GM13977 (cell line): ENCODE measurements at places on chromosomes 13 and 19.
A peak's percentile ranks its signal among the peaks of the same experiment; 100 is the strongest.

- DNase-seq, result no peak
Measured at GRCh38 chr19:19217099-19217498, 5.3 kb downstream of the NCAN start.

GRCh38 chr19:11138601-11139300 is 16.8 kb downstream of the SPC24 start:
- DNase-seq, result no peak

DNA sequence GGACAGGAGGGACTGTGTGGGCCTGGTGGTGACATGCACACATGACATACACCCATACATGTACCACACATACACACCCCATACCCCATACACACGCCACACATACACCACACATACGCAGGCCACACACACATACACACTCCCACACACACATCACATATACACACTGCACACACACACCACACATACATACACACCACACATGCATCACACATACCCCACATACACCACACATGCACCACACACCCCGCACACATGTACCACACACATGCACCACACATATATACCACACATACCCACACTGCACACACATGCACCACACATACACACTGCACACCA is 76.5 kb upstream of the KCTD15 start:
- DNase-seq, result no peak

- DNase-seq, result no peak
Measured at GRCh38 chr13:112342841-112343361, 33.3 kb upstream of the SPACA7 start.

- no peak for DNase-seq
Measured at GRCh38 chr13:48633700-48634099, 20.0 kb upstream of the CYSLTR2 start.

- DNase-seq, result no peak
Measured at GRCh38 chr19:5251096-5252065, 89.2 kb downstream of the PTPRS start.

DNA sequence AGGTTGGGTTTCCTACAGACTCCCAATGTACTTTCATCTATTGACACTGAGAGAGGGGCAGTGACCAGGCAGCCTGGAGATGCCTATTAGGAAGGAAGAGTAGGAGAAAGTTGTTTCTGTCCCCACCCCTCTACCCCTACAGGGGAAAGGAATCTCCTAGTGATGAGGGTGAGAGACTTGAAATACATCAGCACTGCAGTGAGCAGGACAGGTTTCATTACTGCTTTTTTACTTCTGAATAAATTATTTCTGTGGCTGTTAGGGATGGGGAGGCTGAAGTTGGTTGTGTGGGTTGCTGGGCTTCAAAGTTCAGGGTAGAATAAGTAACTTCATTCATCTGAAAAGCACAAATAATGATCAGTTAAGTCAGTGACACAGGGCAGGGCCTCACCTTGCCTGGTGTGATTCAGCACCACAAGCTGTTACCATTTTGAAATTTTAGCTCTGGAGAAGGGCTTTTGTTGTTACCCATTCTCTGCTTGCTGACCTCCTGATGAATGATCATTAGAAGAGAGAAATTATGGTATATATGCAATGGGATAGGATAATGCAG is 19.3 kb downstream of the CEACAM1 start:
- peak; percentile 29 for DNase-seq

DNA sequence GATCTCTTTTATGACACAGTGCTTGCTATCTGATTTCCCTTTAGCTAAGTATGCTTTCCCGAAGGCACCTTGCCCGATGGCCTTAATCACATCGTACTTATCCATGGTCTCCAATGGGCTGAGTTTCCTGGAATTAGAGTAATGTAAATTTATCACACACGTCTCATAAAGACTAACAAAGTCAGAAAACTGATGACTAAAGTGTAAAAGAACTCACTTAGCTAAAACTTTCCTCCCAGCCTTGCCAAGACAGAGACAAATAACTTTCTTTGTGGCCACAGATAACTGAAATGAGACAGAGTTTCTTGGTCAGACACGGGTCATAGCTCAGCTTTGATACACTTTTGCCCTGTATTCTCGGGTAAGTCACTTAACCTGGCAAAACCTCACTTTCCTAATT is 1.5 kb downstream of the NEK5 start:
- no peak for DNase-seq

DNA sequence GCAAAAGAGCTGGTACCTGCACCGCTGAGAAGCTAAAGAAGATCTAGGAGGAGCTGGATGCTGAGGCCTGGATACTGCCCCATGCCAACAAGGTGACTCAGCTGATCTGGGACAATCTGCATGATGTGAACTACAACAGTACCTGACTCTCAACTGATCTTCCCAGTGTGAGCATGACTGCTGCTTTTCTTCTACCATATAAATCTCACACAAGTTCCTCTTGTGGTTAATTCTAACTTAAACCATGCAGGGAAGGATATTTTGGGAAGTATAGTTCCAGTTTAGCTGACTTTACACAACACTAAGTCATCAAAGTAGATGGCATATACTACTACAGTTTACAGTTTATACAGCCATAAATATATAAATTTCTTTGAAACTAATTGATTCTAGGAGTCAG is 91.9 kb downstream of the SLAIN1 start:
- DNase-seq, result no peak

DNA sequence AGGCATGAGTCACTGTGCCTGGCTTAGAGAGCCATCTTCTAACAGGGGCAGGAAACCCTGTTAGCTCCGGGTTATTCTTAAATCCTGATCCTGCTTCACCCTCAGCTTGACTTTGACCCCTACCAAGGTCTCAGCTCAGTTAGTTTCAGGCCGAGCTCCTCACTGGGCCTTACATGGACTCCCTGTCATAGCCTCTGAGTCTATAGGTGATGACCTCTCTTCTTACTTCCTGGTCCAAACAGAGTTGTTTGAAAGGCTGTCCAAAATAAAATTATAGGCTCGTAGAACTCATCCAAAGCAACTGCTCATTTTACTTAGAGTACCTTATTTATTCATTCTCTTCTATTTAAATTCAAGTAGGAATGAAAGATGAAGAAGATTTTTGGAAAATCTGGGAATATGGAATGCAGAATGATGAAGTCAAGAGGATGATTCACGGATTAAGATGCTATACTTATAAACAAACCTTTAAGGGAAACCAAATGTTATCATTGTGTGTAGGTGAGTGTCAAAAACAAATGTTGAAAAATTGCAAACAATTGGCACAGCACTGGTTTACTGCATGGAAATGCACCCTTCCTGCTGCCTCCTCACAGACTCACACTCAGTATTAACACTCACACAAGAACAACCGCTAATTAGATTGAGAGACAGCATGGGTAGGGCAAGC is 174.1 kb downstream of the RGCC start:
- DNase-seq, result no peak

DNA sequence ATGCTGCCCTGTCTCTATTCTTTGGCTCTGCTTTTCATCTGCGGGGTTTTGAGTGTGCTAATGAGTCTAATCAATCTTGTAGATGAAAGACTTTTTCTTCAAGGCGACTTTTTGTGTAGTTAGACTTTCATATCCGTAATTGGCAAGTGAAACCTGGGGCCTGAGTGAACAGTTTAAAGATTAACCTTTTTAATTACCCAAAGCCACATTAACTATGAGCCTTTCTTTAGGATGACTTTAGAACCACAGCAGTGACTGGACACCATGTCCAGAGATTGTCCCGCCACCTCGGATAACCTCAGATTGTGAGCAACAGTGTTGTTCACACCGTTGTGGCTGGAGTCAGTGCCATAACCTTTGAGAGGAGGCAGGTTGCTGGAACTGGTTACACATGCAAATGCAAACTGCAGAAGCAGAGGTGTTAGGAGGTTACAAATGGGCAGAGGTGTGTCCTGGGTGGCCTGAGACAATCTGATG is 58.7 kb downstream of the SIAH3 start:
- DNase-seq, result no peak

- peak; percentile 76 for DNase-seq
Measured at GRCh38 chr19:17966550-17967256, at the start of gene KCNN1. TSS of gene KCNN1 (plus strand) at chr19:17967107. CDS start at chr19:17973889, 6,782 bp downstream.
